ENCODE measurements at places on chromosomes 13 and 19.

DNA sequence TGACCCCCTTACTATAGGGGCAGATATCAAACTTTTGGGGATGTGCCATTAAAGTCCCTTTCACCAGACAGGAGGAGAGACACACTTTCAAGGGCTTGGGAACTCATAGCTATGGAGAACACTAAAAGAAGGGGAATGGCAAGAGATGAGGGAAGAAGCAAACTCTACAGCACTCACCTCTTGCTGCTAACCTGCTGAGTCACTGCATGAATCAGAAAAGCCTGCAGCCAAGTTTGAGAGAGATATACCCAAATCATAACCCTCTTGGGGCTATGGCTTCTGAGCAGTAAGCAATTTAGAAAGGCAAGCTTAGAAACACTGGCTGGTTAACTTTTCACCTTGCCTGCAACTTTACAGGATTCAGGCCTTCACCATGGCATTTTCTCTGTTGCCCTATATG, 1028.0 kb downstream of the UQCRFS1 start:
- H3K36me3 ChIP-seq = no peaks in the 10 kb centered on the region
- no peak overlapping the region for H3K27ac ChIP-seq
- H3K27me3 ChIP-seq = no peaks in the 10 kb centered on the region
- no peak for DNase-seq
- H3K4me3 ChIP-seq = no peak overlapping the region

DNA sequence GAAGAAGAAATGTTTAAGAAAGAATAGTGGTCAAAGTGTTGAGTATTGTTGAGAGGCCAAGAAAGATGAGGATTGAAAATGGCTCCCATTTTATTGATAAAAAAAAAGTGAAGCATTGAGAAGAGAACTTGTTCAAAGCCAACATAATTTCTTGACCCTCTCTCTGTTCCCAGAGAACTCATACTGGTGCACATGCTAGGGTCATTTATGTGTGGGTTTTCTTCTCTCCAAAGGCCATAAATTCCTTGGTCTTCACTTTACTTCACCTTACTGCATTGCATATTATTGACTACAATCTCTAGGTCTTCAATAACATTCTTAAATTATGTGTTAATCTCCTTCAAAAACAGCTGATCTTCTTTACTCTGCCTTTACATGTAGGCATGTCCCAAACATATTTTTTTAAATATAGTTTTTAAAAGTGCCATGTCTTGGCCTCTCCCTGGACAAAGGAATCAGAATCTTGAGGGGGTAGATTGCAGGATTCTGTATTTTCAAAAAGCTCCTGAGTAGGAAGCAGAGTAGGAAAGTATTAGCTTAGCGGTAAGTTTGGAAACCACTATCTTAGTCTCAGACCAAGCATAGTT, 1.8 kb upstream of the FNDC3A start:
- DNase-seq = no peak
- peaks cover 5% of the 10 kb centered on the region for H3K4me1 ChIP-seq
- H3K36me3 ChIP-seq = no peaks in the 10 kb centered on the region
- no peak overlapping the region for H3K27ac ChIP-seq

GRCh38 chr13:63972328-63972727, 2556.7 kb upstream of the PCDH20 start:
- H3K4me1 ChIP-seq = no peaks in the 10 kb centered on the region
- DNase-seq = no peak
- H3K27ac ChIP-seq = no peak overlapping the region
- H3K4me3 ChIP-seq = no peak overlapping the region

- no peak overlapping the region for H3K27ac ChIP-seq
- H3K36me3 ChIP-seq = no peaks in the 10 kb centered on the region
- H3K4me1 ChIP-seq = no peaks in the 10 kb centered on the region
- no peaks in the 10 kb centered on the region for H3K27me3 ChIP-seq
These were observed 59.4 kb downstream of the SLC10A2 start for GRCh38 chr13:103006641-103007426.

DNA sequence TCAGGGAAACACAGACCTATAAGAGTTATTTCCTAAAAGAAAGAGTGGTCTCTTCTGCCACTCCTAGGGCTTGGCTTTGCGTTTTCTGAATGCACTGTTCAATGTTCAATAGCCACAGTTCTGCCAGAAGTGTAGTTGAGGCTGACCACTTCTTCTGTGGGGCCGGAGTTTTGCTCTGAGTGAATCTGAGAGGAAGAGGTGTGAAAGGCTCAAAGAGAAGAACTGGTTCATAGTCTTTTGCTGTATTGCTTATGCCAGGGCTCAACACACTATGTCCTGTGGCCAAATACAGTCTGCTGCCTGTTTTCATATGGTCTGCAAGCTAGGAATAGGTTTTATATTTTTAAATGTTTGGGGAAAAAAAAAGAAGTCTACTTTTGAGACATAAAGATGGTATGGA, 128.2 kb downstream of the STOML3 start:
- H3K27ac ChIP-seq = no peak overlapping the region
- H3K36me3 ChIP-seq = no peaks in the 10 kb centered on the region
- H3K4me1 ChIP-seq = no peaks in the 10 kb centered on the region
- no peaks in the 10 kb centered on the region for H3K27me3 ChIP-seq

DNA sequence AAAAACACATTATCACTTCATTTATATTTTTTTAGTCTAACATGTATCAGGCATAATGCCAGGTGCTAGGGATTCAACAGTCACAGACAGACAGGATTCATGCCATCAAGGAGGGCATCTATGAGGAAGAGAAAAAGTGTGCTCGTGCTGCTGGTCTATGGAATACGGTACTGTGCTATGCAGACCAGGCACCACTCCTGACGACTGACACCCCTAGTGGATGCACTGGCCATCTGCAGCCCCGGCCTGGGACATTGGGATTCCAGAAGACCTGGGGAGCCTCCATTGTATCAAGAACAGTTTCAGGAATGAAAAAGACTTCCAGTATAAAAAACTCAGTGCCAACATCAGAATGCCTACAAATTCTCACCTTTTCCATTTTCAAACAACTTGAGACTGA, 94.0 kb downstream of the KLF12 start:
- H3K27ac ChIP-seq = no peak overlapping the region
- H3K4me1 ChIP-seq = peaks cover 14% of the 10 kb centered on the region
- no peaks in the 10 kb centered on the region for H3K27me3 ChIP-seq
- DNase-seq = no peak

GRCh38 chr13:107562203-107562602, 653.1 kb downstream of the LIG4 start:
- H3K27me3 ChIP-seq = no peaks in the 10 kb centered on the region
- no peak for DNase-seq
- no peak overlapping the region for H3K27ac ChIP-seq
- H3K36me3 ChIP-seq = no peaks in the 10 kb centered on the region
- H3K4me3 ChIP-seq = no peak overlapping the region

DNA sequence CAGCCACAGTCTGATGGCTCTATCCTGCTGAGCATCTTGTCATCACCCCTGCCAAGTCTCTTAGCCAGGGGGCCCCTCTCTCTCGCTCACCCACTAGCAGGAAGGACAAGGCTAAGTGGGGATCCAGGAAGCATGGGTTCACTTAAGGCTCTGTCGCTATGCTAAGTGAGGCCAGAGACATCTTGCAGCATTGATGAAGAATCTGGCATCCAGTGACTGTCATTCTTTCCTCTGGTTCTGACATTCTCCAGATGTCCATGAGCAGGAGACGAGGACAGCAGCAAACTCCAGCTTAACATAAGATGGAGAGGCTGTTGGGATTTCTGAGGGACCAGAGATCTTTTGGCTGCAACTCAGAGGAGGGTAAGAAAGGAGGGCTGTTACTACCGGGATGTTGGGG, 230.2 kb downstream of the TSHZ3 start:
- H3K4me1 ChIP-seq = no peaks in the 10 kb centered on the region
- H3K4me3 ChIP-seq = no peak overlapping the region
- H3K36me3 ChIP-seq = no peaks in the 10 kb centered on the region

- DNase-seq = no peak
- no peak overlapping the region for H3K27ac ChIP-seq
- no peaks in the 10 kb centered on the region for H3K36me3 ChIP-seq
- H3K4me3 ChIP-seq = no peak overlapping the region
These were observed 864.9 kb upstream of the PCDH20 start for GRCh38 chr13:62280590-62280989.

- no peaks in the 10 kb centered on the region for H3K4me1 ChIP-seq
- H3K36me3 ChIP-seq = peaks cover 20% of the 10 kb centered on the region
- H3K4me3 ChIP-seq = no peak overlapping the region
- DNase-seq = no peak
- no peaks in the 10 kb centered on the region for H3K27me3 ChIP-seq
- H3K27ac ChIP-seq = no peak overlapping the region
These were observed 17.1 kb downstream of the ZNF823 start for GRCh38 chr19:11721681-11722080.

DNA sequence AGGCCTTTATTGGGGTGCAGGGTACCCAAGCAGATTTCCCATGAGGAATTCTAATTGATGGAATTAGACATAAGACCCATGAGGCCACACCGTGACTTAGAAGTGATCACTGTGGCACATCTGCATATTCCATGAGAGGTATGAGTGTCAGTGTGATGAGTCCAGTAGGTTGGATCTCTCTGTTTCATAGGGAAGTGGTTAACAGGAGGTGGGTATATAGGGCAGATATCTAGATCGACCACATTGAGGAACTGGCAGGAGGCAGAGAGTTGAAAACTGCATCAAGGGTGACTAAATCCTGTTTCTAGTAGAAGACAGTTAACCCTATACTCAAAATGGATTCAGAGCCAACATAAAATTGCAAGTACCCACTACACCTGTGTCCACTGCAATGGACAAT, 68.6 kb upstream of the MIR17HG start:
- H3K27me3 ChIP-seq = no peaks in the 10 kb centered on the region
- H3K4me3 ChIP-seq = no peak overlapping the region
- H3K36me3 ChIP-seq = no peaks in the 10 kb centered on the region
- DNase-seq = no peak
- no peak overlapping the region for H3K27ac ChIP-seq

GRCh38 chr13:43545317-43545874, 241.4 kb downstream of the ENOX1 start:
- H3K4me1 ChIP-seq = no peaks in the 10 kb centered on the region
- no peaks in the 10 kb centered on the region for H3K27me3 ChIP-seq
- DNase-seq = no peak
- H3K27ac ChIP-seq = no peak overlapping the region
- no peaks in the 10 kb centered on the region for H3K36me3 ChIP-seq

DNA sequence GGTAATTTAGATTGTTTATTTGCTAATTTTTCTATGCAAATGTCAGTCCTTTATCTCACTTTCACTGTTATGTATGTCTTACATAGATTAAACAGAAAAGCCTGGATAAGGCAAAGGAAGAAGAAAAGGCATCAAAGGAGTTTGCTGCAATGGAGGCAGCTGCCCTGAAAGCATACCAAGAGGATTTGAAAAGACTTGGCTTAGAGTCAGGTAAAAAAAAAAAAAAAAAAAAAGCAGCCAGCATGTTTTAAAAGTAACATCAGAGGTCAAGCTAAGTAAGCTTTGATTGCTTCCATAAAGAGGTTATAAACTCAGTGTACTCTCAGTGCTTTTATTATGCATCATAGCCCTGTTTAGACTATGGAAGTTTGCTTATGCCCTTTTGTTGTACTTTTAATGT, 3.8 kb downstream of the WBP4 start:
- H3K27ac ChIP-seq = no peak overlapping the region
- no peaks in the 10 kb centered on the region for H3K4me1 ChIP-seq
- DNase-seq = no peak
- H3K27me3 ChIP-seq = no peaks in the 10 kb centered on the region

DNA sequence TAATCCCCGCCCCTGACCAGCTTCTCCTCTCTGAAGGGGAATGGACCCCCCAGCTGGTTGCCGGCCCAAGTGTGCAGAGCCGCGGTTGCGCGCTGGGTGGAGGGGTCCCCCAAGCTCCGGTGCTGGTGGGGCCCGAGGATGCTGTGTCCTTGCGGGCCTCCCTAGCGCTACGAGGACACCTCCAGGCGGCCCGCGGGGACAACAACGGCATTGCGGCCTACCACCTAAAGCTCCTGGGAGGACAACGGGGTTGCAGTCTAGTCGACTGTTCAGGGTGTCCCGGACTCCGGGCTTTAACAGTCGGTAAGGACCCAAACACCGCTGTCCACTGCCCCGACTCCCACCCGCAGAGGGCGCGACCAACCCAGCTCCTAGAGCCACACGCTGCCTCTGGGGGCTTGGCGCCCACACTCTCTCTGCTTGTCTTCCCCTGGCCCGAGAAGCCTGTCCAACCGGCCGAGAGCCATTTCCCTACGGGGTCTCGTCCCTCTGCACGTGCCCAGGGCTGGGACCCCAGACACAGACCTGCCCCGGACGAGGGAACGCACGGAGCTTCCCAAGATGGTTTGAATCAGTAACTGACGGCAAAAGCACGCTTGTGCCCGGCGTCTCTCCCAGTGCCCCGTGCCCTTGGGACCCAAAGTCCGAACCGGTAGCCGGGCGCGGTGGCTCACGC, 927 bp upstream of the SDHAF1 start:
- H3K4me1 ChIP-seq = peaks cover 17% of the 10 kb centered on the region
- H3K36me3 ChIP-seq = no peaks in the 10 kb centered on the region
- no peak for DNase-seq
- no peak overlapping the region for H3K27ac ChIP-seq

- H3K27ac ChIP-seq = no peak overlapping the region
- H3K4me3 ChIP-seq = no peak overlapping the region
- no peaks in the 10 kb centered on the region for H3K36me3 ChIP-seq
- no peak for DNase-seq
- no peaks in the 10 kb centered on the region for H3K27me3 ChIP-seq
These were observed 90.2 kb downstream of the GPC6 start for GRCh38 chr13:93316841-93317240.

DNA sequence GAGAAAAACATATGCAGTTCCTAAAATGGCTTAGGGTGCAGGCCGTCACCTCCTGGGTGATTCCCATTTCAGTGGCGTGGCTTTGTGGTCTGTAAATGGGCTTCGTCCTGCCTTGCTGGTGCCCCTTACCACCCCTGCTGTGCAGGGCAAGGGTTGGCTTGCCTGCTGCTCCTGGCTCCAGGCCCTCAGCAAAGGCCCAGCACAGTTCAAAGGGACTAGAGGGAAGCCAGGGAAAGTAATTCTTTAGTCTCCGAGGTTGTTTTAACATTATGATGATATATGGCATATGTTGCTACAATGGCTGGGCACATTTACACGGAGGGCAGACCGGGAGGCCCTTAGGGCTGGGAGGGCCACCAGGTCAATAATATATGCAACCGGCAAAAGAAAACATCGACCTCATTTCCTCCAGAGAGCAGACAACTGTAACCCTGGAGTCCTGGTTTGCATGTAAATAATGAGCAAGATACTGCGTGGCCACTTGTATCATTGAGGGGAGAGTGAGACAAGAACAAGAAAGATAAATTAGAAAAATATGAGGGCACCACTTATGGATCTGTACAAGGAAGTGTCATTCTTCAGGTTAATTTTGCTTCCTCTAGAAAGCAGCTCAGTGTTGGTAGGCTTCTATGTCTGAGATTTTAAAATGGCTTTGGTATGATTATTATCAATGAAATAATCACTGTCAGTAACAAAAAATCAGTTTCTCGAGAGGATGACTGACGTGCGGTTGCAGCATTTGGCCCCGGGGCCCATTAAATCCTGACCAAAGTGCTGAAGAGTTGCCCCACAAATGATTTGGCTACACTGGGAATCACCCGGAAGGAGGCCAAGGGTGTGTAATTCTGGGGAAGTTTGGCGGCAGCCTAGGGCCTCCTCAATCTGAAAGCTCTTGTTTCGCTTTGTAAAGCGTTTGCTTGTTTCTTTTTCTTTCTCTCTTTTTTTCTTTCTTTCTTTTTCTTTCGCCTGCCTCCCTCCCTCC, 32.8 kb upstream of the URI1 start:
- H3K27me3 ChIP-seq = no peaks in the 10 kb centered on the region
- no peak for DNase-seq
- H3K36me3 ChIP-seq = no peaks in the 10 kb centered on the region
- H3K27ac ChIP-seq = no peak overlapping the region

- no peak for DNase-seq
- H3K27me3 ChIP-seq = no peaks in the 10 kb centered on the region
- H3K27ac ChIP-seq = peak overlapping the region; percentile 85
- H3K4me1 ChIP-seq = peaks cover 12% of the 10 kb centered on the region
These were observed 583 bp upstream of the BAX start for GRCh38 chr19:48953990-48954594.

Data from effector memory CD4-positive, alpha-beta T cell (primary cell).